Renal cortex interstitium (tissue), 15 donors: ENCODE measurements at places on chromosomes 7 and 10.

DNA sequence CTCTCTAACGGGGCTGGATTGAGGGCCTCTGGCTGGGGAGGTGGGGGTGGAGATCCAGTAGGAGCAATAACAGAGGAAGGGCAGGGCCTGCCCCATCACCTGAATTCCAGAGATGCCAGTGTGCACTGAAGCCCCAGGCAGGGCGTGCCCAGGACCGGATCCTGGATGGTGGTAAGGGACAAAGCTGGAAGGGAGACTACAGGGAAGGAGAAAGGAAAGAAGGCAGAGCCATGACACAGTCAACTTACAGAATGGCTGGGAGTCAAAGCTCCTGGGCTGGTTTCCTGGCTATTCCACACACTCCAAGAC is 666 bp downstream of the TMEM139 start:
- DNase-seq: no peak

DNA sequence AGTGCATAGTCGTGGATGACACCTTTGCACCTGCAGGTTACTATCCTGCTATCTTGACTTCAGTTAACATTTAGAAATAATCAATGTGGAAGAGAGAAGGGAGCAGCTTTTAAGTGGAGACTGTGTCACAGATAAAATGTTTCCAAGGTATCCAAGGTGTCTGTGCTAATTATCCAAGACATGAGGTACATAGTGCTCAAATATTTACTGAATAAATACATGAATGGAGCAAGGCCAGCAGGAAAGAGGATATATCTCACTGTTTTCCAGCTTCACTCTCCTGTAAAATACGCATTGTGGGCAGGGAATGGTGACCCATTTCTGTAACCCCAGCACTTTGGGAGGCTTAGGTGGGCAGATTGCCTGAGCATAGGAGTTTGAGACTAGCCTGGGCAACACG is 552.4 kb downstream of the PHTF2 start:
- DNase-seq: no peak

GRCh38 chr10:97178074-97178473 is 7.7 kb downstream of the SLIT1 start:
- DNase-seq: no peak

DNA sequence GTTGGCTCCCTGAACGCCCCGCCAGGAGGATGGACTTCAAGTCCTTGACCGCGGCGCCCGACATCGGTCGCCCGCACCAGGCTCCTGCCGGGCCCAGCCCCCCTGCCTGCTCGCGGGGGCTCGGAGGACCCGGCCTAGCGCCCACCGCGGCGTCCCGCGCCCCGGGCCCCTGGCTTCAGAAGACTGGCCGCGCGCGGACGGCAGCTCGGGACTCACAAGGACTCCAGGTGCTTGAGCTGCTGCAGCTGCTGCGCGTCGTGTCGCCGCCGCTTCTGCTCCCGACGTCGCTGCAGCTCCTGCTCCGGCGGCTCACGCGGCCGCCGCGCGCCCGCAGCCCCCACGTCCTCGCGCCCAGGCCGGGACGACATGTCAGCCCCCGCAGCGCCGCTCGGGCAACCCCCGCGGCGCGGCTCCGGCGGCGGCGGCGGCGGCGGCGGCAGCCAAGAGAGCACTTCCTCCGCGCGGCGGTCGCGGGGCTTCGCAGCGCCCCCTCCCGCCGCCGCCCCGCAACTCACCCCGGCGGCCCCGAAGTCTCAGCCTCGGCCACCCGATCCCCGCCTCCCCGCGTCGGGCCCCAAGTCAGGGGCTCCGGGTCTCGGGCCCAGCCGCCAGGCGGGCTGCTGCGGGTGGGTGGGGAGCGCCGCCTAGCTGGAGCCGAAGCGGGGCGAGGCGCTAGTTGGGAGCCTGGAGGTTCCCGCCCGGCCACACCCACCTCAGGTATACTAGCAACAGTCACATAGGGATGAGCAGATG is at the start of gene RP9:
RP9 (minus strand) TSS at position 400 of the 753 bp plus-strand sequence; CDS start at position 368, 32 bp downstream.
- peak; percentile 68 for DNase-seq

DNA sequence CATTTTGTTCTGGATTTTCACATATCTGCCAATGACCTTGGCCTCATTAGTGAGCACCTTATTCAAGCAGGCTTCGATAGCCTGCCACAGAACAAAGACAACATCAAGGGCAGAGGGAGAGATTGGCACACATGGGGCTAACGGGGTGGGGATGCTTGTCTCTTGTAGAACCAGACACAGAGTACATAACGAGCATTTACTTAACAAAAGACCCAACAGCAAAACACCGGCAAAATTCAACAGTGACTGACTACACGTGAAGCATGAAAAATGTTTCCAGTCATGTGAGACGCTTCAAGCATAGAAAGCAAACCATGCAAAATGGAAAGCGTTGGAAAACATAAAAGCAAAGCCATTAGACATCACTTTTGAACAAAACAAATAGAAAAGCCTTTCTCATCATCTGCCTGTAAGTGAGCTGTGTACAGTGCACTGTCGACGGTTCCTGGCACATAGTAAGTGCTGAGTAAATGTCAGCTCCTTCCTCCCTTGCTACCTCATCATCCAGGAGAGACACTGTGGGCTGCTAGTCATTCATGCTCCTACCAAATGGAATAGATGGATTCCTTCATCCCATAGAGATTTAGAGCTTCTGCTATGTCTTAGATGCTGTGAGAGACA is 134.4 kb upstream of the AGK start:
- DNase-seq: no peak

- DNase-seq: no peak
Observed at GRCh38 chr7:159075563-159076238, 69.0 kb downstream of the VIPR2 start.
